ENCODE measurements at places on chromosomes 2 and 18.

GRCh38 chr18:26919627-26920026, 54.1 kb upstream of the AQP4 start:
- no peak for DNase-seq

DNA sequence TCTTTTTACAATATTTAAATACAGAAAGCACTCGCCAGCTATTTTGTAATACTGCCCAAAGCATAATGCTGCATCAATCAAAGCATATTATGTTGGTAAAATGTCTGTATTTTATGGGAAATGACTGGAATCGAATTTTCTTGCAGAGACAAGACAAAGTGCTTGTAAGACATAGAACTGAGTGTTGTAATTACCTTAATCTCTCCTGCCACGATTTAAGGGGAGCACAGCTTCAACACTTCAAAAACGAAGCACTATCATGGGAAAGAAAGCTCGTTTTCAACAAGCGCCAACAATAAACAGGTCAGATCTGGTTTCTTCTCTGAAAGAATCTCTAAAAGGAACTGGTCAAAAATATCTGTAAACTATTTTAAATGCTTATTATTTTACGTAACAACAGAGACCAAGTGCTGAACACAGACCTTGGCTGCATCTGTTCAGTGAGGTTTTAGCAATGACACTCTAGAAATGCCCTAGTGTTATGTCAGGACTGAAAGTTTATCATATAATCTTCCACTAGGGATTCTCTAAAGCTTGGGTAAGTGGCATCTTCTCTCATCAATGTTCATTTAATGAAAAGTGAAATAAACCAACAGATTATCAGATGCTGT, 19.0 kb downstream of the RND3 start:
- no peak for DNase-seq

DNA sequence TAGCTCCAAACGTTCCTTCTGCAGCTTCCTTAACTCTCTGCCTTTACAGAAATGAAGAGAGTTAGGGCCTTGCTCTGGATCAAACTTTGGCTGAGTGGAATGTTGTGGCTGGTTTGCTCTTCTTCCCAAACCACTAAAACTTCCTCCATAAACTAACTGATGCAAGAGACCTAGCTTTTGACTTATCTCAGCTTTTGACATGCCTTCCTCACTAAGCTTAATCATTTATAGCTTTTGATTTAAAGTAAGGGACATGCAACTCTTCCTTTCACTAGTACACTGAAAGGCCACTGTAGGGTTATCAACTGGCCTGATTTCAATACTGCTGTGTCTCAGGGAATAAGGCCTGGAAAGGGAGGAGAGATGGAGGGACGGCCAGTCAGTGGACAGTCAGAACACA, 8.3 kb downstream of the PXDN start:
- no peak for DNase-seq

DNA sequence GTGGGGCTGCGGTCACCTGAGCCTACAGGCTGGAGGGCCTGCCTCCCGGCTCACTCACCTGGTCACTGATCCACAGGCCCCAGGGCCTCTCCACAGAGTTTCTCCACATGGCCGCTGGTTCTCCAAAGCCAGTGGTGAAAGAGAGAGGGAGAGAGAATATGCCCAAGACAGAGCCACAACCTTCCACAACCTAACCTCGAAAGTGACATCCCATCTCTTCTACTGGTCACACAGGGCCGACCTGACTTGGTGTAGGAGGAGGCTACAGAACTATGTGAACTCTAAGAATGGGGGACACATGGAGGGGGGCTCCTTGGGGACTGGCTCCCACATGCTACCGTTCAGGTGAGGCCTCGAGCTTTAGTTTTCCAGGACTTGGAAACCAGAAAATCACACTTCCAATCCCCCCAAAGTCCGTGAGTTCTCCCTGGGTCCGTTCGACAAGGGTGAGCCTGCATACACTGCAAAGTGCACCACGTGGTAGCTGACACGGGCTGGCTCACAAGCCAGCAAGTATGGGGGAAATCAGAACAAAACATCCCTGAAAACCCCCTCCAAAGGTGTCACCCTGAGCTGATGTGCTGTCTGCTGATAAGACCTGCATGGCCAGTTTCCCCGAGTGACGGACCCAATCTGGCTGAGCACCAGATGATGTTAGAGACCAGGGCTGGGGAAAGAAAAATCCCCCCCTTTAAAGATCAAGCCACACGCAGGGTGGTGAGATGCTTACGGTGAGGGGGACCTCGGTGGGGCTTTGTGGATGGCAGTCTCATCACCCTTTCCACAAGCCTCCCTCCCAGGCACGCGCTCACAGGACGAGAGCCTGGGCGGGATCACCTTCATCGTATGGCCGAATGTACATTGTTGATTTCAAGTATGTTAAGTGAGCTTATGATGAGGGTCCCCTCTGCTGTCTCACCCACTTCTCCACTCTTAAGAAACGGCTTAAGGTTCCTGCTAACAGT, 54.2 kb upstream of the SEMA4C start:
- DNase-seq, result peak; percentile 53
